Activated CD4-positive, alpha-beta T cell treated with anti-CD3 and anti-CD28 coated beads, Interleukin-2, amount 10 ng/mL, durations not matched to agents 7 days and 5 days (primary cell): ENCODE measurements at places on chromosomes 7 and 10.

DNA sequence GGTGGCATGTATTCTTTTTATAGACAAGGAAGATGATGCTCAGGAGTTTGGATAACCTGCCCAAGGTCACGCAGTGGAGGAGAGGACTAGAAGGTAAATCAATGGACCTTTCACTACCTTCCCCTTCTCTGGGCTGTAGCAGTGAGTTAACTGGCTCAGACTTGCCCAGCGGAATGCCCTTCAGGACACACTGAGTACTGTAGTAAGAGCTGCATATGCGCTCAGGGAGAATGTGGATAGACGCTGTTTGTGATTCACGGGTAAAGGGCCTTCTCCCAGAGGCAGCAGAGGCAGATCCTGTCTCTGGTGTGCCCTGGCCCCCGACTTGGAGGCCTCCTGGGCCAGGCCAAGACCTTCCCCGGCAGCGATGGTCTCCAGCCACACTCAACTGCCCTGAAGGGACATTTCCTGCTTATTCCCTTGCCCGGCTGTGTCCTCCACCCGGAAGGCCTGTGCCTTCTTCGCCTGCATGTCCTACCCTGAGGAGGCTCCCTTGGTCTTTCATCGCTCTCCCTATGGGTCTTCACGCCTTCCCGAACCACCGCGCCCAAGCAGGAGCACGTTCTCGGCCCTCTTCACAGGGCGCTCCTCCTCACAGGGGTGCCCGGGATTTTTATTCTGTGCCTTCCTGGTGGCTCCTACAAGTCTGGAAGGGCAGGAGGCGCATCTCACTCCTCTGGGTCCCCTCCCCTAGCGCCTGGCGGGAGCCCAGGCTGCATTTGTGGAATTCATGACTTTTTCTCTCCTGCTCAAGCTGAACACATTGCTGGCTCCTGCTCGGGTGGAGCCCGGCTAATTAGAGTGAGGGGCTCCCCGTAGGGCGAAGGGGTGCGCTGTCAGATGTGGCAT lies 1.8 kb upstream of the IKZF1 start:
- no peak for DNase-seq

DNA sequence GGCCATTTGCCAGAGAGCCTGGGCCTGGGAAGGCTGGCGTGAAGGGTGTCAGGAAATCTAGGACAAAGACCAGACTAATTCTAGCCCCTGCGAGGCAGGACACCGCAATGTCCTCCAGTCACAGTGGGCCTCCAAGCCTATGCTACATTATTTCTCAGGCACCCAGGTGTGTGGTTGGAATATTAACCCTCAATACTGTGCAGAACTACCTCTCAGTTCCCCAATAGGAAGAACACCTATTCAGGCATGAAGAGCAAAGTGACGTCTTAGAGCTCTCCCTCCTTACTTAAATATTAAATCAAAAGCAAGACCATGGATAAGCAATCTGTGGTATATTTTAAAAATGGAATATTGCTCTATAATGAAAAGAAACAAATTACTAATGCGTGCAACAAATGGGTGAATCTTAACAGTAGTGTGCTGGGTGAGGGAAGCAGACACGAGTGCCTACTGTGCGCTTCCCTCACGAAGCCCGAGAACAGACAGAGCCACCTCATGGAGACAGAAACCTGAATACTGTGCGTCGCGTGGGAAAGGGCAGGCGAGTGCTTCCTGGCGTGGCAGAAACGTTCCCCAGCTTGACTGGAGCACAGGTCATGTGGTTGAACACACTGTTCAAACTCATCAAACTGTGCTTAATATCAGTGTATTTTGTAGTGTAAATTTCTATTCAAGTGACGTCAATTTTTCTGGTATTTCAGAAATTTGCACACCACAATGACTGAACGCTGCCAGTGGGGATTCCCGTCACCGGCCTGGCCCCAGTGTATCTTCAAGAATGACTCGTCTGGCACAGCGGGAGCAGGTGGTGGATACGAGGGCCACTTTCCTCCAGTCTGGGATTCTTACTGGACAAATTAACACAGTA lies 15.5 kb upstream of the PTPRN2 start:
- DNase-seq = no peak

- DNase-seq = no peak
These were observed 205.4 kb downstream of the ZEB1 start for GRCh38 chr10:31524460-31524859.

- no peak for DNase-seq
These were observed 211.1 kb upstream of the GALNT17 start for GRCh38 chr7:70920876-70921275.

- DNase-seq = no peak
These were observed 261.9 kb downstream of the ARL4A start for GRCh38 chr7:12949060-12949931.

- no peak for DNase-seq
These were observed 32.0 kb downstream of the TBATA start for GRCh38 chr10:70753026-70753663.

- DNase-seq = no peak
These were observed 230.5 kb upstream of the TMEM229A start for GRCh38 chr7:124263232-124263827.

GRCh38 chr7:137753948-137754851 lies 92.6 kb downstream of the DGKI start:
- no peak for DNase-seq

DNA sequence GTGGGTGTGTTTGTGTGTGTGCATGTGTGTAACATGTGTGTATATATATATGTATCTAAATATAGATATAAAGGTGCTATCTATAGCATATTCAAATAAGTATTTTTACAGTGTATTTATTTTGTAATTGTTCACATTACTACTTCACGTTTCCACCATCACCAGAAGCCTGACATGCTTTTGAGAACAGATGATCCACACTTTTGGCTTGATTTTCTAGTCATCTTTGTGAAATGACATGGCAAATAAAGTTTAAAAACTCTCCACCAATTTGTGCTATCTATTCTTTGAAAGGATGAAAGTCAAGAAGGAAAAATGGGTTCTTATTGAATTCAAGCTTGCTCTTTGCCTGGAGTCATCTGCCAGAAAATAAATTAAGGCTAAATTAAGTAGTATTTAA lies 294.0 kb upstream of the AKR1E2 start:
- DNase-seq = no peak

- no peak for DNase-seq
These were observed 861 bp upstream of the TSPAN14 start for GRCh38 chr10:80453056-80453841.

- no peak for DNase-seq
These were observed 38.5 kb downstream of the KCTD7 start for GRCh38 chr7:66667023-66667728.

DNA sequence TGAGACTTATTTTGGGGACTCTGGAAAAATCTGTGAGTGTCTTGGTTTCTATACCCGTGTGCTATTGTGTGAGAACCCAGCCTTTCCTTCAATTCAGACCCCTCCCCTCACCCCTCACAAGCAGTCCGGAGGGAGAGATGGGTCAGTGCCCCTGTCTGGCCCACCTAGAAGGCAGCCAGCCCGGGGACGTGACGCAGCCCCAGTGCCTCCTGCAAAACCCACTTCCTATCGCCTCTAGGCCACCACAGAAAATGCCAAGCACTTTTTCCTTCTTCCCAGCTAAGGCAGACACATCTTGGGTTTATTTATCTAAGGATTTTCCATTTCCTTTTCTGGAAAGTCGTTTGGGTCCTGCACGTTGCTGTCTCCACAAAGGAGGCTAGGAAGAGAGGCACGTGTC lies 11.6 kb upstream of the AQP1 start:
- no peak for DNase-seq

DNA sequence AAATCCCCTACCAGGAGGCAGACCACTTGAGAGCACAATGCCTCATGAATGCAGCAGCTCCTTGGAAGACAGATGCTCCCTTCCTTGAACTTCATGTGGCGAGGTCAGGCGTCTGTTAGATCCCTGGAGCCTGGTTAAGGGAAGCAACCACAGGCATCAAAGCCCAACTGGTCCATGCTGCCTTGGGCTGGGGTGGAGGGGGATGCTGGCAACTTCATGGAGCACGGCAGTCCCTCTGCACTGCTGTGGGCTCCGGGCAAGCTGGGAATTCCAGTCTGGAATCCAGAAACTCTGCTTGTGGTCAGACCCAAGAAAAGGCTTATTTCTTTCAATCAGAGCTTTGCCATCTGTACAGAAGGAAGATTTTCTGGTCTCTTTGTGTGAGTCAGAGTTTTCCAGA lies 130.4 kb downstream of the PFKFB3 start:
- DNase-seq = no peak
